Fibroblast of villous mesenchyme (primary cell): ENCODE measurements at places on chromosomes 16 and 17.

- DNase-seq: peak; percentile 69
Measured at GRCh38 chr16:29962344-29962994, 590 bp downstream of the TMEM219 start.

- DNase-seq: no peak
Measured at GRCh38 chr17:29720551-29720950, 97.8 kb upstream of the CORO6 start.

DNA sequence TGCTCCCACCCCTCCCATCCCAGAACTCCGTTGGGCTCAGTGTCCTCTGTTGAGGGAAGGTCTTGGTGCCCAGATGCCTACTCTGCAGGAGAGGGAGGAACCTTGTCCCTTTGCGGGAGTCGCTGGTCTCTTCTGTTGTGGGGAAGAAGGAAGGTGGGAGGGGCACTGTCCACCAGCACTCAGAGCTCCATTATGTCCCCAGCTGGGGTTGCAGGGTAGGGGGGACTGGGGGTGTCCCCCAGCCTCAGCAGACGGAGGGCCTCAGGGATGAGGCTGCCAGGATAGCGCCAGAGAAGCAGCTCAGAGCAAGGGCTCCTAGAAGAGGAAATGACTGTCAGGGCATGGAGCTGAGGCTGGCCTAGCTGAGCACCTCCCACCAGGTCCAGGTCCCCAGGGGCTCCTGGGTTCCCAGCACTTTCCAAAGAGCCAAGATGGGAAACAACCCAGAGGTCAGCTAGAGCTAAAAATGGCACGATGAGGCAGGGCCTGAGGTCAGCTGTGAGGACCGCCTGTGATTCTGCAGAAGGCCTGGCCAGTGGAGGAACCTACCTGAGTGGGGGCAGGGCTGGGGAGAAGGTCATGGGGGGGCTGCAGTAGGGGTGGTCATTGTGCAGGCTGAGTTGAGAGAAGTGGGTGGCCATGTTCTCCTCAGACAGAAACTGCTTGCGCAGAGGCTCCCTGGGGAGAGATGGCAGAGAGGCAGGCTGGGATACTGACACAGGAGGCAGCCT lies 893 bp downstream of the HCFC1R1 start:
- peak; percentile 8 for DNase-seq

GRCh38 chr17:33218698-33219601 lies 74.1 kb downstream of the ASIC2 start:
- DNase-seq: peak; percentile 3

GRCh38 chr16:12157517-12158093 lies 181.1 kb downstream of the SNX29 start:
- DNase-seq: peak; percentile 17

- peak; percentile 73 for DNase-seq
Measured at GRCh38 chr17:47883589-47884426, 12.2 kb upstream of the SP2 start.

DNA sequence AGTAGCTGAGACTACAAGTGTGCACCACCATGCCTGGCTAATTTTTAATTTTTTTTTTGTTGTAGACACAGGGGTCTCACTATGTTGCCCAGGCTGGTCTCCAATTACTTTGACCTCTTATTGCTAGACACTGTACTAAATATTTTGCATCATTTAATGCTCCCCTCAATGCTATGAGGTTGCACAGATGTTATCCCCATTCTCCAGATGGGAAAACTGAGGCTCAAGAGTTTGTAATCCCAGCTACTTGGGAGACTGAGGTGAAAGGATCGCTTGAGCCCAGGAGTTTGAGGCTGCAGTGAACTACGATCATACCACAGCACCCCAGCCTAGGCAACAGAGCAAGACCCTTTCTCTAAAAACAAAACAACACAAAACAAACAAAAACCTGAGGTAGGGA lies 443.3 kb upstream of the C16orf82 start:
- DNase-seq: no peak

DNA sequence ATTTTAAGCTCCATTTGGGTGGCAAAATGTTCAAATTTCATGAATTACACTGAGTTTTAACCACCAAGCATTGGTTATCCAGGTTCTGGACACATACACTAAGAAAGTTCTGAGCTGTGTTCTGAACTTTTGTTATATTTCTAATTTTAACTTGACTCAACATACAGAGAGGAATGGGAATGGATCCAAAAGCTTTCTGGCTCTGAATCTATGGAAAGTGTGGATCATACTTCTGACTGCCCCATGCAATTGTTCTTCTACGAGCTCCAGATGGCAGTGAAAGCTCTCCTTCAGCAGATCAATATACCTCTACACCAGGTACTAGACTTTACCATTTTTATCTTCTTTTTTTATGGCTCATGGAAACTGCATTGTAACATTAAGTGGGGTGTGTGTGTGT lies 113.0 kb upstream of the NOG start:
- no peak for DNase-seq

GRCh38 chr16:739560-740458 lies 988 bp downstream of the CIAO3 start:
- DNase-seq: no peak

DNA sequence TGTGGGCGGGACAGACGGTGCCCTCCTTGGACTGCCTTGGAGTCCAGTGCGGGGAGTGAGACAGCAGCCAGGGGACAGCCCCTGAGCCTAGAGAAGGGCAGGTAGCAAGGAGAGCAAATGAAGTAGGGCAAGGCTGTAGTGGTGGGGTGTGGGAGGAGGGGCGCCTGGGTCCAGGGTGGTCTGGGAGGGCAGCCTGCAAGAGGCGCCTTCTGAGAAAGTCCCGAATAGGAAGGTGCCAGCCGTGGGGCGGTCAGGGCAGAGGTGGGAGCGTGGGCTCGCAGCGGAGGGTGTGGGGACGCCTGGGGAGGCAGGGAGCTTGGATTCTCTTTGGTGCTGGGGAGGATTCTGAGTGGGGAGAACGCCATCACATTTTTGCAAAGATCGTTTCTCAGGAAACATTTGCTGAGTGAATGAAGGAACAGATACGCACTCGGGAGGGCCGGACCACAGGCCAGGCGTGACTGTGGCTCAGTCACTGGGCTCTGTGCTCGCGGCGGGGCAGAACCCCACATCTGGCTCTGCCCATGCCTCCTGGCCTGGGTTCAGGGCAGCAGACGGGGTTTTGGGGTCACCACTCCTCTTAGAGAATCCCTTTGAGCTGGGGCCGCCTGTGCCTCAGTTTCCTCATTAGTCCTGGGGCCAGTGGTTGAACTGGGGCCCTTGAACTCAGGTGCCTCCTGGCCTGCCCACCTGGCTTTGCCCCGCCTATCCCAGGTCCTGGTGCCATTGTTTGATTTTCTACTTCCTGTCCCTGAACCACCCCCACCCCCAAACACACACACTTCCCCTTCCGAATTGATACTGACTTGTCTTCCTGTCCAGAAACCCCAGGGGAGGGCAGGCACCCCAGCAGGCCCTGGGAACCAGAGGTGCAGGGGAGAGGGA lies 4.2 kb downstream of the SNN start:
- no peak for DNase-seq

GRCh38 chr16:73255031-73255430 lies 207.1 kb upstream of the ZFHX3 start:
- DNase-seq: no peak

GRCh38 chr17:65243838-65244625 lies 106.9 kb downstream of the RGS9 start:
- DNase-seq: no peak

GRCh38 chr16:15817446-15817845 lies 39.4 kb downstream of the MYH11 start:
- no peak for DNase-seq

DNA sequence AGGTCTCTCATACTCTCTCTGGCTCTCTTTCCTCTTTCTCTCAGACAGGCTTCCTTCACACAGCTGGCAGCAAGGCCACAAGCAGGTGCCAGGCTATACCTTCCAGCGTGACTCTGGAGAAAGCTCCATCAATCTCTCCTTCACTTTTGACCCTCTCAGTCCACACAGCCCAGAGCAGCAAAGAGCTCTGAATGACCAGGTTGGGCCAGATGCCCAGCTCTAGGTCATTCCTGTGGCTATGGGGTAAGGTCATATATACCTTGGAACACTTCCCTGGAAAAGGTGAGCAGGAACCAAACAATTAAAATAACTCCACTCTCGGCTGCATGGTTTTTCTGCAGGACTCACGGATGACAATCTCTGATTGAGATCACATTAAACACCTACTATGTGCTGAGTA lies 8.8 kb downstream of the ADAP2 start:
- no peak for DNase-seq

- no peak for DNase-seq
Measured at GRCh38 chr17:29085223-29085622, 42.3 kb downstream of the PIPOX start.

GRCh38 chr16:52549011-52549692 lies 2.2 kb upstream of the TOX3 start:
- no peak for DNase-seq

GRCh38 chr16:1857433-1858097 lies 14.4 kb downstream of the MEIOB start:
- DNase-seq: no peak

DNA sequence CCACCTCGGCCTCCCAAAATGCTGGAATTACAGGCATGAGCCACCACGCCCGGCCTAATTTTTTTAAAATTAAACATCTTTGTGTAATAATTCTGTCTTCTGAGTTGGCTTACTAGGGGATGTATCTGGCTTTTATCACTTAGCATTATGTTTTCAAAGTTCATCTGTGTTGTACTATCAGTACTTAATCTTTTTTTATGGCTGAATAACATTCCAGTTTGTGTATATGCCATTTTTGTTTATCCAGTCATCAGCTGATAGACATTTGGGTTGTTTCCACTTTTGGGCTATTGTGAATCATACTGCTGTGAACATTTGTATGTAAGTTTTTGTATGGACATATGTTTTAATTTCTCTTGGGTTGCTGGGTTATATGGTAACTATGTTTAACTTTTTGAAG lies 69.0 kb downstream of the CHD9 start:
- peak; percentile 96 for DNase-seq

GRCh38 chr16:81335669-81336068 lies 20.9 kb downstream of the GAN start:
- no peak for DNase-seq

- peak; percentile 90 for DNase-seq
Measured at GRCh38 chr17:78356101-78356713, 3.7 kb downstream of the SOCS3 start.

- DNase-seq: no peak
Measured at GRCh38 chr16:678209-678857, 1.9 kb upstream of the STUB1 start.
